ENCODE measurements at places on chromosomes 16 and 17.

DNA sequence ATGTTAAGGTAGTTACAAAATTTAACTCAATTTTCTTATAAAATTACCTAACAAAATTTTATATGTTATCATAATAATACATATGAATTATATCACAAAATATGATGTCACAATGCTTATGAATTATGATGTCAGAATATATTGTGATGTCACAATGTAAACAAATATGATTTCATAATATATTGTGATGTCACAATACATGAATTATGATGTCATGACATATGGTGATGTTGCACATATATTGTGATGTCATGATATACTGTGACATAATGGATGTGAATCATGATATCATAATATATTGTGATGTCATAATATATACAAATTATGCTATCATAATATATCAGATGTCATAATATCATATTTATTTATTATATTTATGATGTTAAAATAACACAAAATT lies 1879.9 kb downstream of the TP53TG3F start:
- DNase-seq = no peak

- no peak for DNase-seq
Observed at GRCh38 chr16:9780831-9781230, 401.4 kb downstream of the GRIN2A start.

GRCh38 chr17:7881276-7882054 lies 7.1 kb upstream of the CHD3 start:
- no peak for DNase-seq

DNA sequence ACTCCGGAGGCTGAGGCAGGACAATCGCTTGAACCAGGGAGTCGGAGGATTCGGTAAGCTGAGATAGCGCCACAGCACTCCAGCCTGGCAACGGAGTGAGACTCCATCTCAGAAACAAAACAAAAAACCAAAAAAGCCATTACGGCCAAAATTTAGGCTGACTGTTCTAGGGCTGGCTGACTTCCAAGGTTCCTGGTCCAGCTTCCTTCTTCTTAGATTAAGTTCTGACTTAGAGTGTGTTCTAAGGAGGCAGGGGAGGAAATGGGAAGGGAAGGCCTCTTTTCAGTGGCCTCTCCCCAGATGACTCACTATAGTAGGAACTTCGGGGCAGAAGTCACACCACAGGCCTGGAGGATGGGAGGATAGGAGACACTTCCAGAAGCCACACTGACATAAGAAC lies 27.7 kb upstream of the CLEC18B start:
- DNase-seq = no peak

DNA sequence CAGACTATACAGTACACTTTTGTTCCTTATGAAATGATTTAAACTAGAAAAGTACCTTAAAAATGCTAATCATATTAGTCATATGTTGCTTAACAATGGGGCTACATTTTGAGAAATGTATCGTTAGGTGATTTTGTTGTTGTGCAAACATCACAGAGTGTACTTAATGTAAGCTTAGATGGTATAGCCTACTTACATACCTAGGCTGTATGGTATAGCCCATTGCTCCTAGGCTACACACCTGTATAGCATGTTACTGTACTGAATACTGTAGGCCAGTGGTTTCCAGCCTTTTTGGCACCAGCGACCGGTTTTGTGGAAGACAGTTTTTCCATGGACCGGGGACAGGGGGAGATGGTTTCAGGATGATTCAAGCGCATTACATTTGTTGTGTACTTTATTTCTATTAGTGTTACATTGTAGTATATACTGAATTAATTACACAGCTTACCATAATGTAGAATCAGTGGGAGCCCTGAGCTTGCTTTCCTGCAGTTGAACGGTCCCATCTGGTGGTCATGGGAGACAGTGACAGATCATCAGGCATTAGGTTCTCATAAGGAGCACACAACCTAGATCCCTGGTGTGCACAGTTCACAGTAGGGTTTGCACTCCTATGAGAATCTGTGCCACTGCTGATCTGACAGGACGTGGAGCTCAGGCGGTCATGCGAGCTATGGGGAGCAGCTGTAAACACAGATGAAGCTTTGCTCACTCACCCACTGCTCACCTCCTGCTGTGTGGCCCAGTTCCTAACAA lies 35.0 kb upstream of the MRC2 start:
- no peak for DNase-seq

GRCh38 chr16:14186007-14186794 lies 115.1 kb downstream of the MRTFB start:
- DNase-seq = no peak

DNA sequence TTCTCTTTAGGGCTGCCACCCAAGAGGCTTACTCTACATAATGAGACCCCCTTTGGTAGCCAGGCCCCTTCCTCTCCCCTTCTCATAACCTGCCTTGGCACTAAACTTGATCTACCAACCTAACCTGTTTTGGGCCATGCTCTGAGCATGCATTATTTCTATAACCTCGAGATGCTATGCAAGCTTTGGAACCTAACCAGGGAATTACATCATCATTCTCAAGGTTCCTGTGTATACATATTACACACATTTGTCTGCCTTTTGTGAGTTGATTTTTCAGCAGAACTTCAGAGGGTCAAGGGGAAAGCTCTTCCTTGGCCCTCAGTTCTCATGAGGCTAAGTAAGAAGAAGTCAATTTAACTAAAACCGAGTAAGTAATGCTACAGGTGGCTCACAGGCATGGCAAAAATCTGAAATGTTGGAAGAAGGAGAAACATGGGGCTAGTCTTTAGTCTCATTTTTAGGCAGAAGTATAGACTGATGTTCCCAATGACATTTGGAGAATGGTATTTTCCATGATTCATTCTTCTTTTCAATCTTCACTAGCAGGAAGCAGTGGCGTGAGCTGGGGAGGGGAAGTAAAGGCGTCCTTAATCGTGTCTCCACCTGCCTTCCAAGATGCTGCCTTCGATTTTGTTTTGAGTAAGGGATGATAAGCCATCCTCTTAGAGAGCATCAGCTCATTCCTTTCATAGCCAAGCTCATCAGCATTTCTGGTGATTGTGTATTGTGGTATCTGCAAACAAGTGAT lies 308.4 kb downstream of the ABCC12 start:
- DNase-seq = no peak

GRCh38 chr16:10876799-10877341 lies at the start of gene CIITA:
Gene CIITA, plus strand, starts transcription at chr16:10877202. Its CDS starts 129 bp downstream, at chr16:10877331.
- no peak for DNase-seq

GRCh38 chr16:27199736-27200135 lies 3.6 kb upstream of the KDM8 start:
- no peak for DNase-seq

- DNase-seq = no peak
Observed at GRCh38 chr16:73057291-73058210, 9.6 kb upstream of the ZFHX3 start.

DNA sequence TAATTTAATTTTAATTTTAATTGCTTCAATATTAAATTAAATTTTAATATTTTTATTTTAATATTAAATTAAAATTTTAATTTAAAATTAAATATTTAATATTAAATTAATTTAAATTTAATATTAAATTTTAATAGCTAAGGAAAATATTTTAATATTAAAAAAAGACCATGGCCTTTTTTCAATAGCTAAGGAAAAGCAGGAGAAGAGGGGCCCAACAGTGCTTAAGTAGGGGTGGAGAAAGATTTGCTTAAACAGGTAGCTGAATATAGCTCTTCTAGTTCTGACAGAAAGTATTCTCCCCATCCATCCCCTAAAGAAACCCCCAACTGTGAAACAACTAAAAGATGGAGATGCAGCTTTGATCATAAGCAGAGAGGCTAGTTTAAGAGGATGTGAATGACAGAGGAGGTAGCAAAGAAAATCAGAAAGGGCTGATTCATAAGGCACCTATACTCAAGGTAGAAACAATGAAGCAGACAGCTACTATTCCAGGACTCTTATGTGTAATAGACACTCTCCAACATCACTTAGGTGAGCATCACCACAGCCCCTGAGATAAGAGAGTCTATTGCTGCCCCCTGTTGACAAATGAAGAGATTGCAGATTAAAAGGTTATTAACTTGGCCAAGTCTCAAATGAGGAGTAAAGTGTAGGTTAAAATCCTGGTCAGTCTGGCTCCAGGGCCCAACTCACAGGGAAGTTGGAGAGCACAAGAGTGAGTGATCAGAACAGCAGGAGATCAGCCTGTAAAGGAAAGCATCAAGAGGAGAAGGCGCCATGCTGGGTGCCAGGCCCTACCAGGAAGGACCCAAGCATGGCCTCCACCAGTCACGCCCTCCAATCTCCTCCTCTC lies 7.8 kb upstream of the RNASEK start:
- DNase-seq = no peak

DNA sequence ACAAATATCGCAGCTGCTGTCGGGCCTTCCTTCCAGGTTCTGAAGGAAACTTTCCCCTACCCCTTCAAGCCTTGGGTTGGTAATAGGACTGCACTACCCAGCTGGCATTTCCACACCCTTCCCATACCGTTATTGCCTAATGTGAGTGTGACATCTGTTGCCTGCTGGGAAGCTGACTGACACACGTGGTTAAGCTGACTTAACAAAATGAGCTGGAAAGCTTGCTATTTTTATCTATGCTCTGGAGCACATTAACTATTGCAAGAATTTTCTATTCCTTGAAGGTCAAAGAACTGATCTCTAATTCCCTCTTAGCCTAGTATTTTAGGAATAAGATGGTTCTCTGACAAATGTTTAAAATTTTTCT lies 79.5 kb downstream of the PMP22 start:
- no peak for DNase-seq

- no peak for DNase-seq
Observed at GRCh38 chr17:72387487-72387886, 266.7 kb downstream of the SOX9 start.

DNA sequence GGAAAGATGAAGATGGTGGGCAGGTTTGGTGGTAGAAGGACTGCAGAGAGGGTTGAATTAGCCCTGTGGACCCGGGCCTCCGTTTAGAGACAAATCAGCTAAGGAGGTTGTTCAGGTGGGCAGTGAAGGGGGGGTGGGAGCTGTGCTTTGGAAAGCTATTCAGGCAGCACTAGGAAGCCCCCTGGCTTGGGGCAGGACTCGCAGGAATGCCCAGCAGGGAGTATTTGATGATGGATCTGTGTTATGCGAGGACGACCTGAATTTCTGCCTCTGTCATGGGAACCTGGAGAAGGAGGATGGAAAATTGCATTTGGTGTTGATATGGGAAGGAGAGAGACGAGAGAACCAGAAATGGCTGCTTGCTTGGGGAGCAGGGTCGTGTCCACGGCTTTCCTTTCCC lies 3.5 kb downstream of the SPDYE4 start:
- no peak for DNase-seq

- DNase-seq = no peak
Observed at GRCh38 chr17:60652454-60653247, 25.0 kb upstream of the BCAS3 start.

- no peak for DNase-seq
Observed at GRCh38 chr16:17230932-17231581, 239.7 kb downstream of the XYLT1 start.

- DNase-seq = no peak
Observed at GRCh38 chr17:40526668-40527067, 25.2 kb upstream of the TNS4 start.

- no peak for DNase-seq
Observed at GRCh38 chr16:78648517-78648916, 549.1 kb downstream of the WWOX start.

DNA sequence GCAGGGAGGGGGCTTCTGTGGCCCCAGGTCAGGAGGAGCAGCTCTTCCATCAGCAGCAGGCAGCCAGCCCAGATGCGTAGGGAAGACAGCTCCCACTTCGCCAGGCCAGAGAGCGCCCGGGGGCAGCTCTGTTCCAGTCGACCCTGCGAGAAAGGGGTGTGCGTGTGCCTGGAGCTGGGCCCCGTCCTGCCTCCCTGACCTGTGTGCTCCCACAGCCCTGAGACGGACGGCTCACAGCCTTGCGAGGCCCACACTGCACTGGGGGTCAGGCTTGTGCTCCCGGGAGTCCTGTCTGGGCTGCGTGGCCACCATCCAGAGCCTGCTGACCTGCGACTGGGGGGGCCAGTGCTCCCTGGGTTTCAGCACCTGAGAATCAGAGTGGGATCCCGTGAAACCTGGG lies 469 bp upstream of the MSLN start:
- no peak for DNase-seq

- DNase-seq = no peak
Observed at GRCh38 chr17:50146927-50147665, 3.4 kb downstream of the PPP1R9B start.

GRCh38 chr16:1775846-1776671 lies 3.1 kb upstream of the MRPS34 start:
- DNase-seq = no peak

- no peak for DNase-seq
Observed at GRCh38 chr16:50683689-50684374, 2.7 kb upstream of the SNX20 start.

DNA sequence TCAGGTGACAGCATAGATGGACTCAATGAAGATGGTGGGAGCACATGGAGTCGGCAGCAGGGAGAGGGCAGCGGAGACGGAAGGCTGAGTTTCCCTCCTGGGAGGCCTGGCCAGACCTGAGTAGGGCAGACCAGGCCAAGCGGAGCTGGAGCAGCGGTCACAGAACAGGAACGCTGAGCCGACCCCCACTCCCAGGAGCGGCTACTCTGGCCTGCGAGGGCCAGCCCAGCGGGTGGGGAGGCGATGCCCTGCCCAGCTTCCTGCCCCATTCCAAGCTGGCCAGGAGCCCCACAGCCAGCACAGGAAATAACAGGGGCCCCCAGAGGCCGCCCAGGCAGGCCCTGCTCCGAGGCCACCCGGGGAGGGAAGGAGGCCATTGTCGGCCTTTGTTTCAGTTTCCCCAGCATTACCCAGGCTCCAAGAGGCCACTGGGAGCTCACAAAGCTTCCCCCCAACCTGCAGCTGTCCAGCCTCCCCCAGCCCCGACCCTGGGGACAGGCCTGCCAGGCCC lies 79.8 kb downstream of the ZNF423 start:
- no peak for DNase-seq

- DNase-seq = no peak
Observed at GRCh38 chr17:32490101-32490482, 3.3 kb downstream of the CDK5R1 start.

DNA sequence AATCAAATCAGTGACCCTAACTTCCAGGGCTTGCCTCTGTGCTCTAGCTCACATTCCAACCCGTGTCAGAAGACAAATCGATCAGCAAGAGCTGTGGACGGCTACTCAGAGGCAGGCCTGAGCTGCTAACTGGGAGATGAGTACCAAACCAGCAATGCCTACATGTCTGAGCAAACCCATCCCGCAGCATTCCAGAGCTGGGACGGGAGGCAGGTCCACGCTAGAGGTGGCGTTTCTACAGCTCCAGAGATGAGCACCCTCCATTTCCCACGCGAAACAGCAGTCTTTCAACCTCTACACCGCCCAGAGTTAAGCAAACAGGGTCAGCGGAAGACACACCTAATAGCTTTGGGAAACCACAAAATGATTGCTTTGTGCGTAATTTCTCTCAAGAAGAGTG lies 6.5 kb downstream of the NXN start:
- no peak for DNase-seq

- no peak for DNase-seq
Observed at GRCh38 chr16:17416461-17417311, 54.1 kb downstream of the XYLT1 start.

- DNase-seq = no peak
Observed at GRCh38 chr16:84408856-84409255, 40.5 kb downstream of the ATP2C2 start.

Measured in T-helper 17 cell (primary cell).